Endothelial cell of umbilical vein (primary cell): ENCODE measurements at places on chromosomes 11 and 22.

DNA sequence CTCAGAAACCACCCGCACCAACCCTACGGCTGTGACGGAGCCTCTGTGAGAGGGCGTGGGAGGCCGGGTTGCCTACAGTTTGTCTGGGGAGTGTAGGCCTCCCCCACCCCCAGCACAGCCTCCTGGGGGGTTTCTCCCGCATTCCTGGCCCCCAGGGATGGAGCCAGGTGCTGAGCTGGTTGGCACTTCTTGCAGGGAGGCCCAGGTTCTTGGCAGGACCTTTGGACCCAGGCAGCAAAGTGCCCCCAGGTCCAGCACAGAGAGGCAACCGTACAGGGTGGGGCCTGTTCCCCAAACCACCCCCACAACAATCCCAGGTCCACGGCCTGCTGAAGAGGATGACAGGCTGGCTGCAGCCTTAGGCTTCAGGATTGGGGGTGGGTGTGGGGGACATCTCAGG is 36.5 kb downstream of the MACROD1 start:
- no peak for DNase-seq

DNA sequence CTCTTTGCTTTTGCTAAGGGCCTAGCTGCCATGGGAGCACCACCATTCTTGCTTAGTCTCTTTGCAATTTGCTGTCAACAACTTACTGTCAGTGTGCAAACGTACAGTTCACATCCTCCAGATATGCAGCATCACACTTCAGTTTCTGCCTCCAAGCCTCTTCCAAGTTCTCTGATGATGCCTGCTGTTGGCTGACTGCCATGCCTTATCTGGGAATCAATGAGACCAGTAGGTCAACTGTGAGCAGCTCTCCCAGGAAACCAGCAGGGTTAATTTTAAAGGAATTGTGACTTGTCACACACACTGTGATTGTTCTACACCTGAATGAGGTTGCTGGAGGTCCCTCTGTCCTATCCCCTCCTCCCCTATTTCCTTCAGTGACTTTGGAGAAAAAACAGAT is 56.0 kb downstream of the COPB1 start:
- DNase-seq: no peak

GRCh38 chr11:33553486-33553885 is 147.1 kb downstream of the C11orf91 start:
- peak; percentile 39 for DNase-seq

- peak; percentile 38 for DNase-seq
These were observed 7.0 kb upstream of the CASP12 start for GRCh38 chr11:104905271-104905670.

DNA sequence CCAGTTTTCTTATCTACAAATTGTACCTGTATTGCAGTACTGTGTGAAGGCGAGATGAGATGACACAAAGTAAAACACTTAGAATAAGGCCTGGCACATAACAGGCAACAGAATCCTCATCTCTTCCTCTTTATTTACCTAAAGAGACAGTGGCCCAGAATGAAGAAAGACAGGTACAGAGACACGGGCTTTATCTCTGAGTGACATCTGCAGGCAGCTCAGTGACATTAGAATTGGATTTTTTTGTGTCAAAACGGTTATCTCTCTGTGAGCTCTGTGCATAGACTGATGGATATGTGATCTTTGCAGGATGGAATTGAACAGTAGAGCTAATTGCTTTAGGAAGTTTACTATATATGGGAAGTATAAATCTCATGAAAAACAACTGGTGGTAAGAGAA is 36.2 kb upstream of the TRPC6 start:
- DNase-seq: no peak

- no peak for DNase-seq
These were observed 317 bp downstream of the BDNF start for GRCh38 chr11:27699926-27700350.

DNA sequence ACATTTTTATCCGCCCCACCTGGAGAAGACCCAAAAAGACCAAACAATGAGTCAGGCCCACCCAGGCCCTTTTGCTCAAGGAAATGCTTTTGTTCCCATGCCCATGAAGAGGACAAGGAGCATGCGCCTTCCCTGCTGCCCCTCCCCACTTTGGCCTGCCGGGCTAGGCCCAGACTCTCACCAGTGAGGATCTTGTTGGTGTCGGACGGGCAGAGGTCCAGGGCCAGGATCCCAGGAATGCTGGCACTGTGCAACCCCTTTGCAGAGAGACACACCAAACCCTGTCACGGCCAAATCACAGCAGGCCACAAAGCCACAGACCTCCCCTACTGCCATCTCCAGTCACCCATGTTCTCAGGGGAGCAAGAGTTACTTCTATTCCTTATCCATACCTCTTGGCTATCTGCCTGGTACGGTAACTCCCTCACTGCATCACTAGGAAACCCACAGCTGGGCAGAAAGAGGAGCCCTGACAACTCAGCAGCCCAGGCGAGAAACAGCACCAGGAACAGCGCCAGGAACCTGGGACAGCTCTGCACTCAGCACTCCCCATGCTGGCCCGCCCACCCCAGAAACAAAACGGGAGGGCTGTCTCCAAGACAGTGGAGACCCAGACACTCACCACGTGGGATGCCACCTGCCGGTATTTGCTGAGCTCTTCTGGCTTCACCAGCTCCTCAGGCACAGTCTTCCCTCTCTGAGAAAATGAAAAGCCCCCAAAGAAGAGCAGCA is 5.5 kb downstream of the PRPF19 start:
- DNase-seq: no peak

DNA sequence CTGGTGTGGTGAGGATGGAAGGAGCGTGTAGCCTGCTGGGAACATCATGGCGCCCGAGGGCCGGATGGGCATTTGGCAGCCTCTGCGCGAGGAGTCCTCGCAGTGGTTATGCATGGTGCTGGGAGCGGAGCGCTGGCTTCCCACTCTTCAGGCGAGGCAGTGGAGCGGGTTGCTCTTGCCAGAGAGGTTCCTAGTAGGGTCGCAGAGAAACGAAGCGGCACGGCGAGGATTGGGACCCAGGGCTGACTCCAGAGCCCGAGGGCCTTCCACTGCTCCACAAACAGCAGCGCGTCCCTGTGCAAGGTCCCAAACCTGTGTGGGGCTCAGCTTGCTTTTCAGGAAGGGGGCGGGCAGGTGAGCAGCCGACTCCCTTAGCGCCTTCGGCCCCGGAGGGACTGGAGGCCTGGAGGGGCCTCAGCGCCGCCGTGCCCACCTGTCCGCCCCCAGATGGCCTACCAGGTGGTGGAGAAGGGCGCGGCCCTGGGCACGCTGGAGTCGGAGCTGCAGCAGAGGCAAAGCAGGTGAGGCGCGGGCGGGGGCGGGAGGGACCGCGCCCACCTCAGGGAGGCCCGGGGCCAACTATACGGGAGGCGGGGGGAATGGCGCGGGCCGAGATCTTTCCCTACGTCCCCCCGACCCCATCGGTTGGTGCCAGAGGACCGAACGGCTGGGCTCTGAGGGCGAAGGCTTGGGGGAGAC is 7.2 kb downstream of the ATG16L2 start:
- DNase-seq: no peak

DNA sequence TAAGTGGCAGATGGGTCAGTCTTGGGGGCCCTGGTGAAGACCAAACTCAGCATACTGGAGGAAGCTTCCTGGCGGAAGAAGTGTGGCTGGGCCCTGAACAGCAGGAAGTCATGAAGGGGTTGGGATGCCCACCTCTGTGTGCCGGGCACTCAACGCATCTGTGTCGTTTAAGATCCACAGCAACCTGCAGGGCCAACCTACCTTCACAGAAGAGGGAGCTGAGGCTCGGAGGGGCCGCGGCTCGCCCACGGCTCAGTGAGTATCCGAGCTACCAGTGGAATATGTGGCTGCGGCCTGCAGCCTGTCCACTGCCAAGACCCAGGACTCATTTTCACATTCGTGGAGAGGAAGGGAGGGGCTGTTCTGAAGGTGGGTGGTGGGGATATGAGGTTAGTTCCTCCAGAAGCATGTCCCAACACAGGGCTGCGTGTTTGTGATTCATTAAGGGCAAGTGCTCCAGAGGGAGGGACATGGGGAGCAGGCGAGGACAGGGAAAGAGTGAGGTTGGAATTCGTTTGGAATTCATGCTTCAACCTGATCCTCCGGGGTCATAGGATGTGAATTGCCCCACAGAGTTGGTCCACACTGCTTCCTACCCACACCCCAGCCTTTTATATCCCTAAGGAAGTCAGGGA is 99.6 kb downstream of the MPPED1 start:
- no peak for DNase-seq

DNA sequence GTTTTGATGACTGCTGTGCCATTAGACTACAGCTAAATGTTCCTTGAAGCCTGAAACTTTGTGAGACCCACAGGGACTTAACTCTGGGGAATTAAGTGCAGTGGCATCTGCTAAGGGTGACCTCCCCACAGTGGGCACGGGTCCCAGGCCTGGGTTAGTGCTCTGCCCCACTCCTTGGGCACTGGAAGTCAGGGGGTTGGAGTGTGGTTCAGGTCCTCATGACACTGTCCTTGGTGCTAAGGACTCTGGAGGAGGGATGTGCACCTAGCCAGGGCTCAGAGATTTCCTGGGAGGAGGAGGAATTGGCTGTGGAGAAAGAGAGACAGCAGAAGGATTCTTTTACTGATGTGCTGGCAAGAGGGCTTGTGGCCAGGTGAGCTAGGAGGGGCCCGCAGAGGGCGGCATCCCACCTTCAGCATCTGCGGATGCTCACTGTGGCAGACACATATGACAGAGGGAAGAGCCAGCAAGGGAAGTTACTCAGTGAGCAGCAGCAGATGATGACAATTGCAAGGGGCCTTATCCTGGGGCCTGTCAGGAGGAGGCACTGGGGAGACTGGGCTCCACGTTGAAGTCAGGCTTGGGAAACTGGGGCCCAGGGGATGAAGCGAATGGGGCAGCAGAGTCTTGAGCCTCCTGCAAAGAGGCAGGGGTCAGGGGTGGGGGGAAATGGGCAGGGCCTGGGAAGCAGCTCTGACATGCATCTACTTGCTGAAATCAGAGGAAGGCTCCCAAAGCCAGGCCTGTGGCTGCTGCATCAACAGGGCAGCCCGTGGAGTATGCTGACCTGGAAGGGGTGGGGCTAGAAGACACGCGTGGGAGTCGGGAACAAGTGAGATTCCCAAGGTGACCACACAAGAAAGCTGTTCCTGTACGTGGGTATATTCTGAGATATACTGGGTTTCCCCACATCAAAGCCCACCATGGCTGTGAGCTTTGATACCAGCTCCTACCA is 144.0 kb downstream of the MPPED1 start:
- DNase-seq: no peak

GRCh38 chr11:116180806-116181600 is 591.8 kb downstream of the BUD13 start:
- no peak for DNase-seq

- no peak for DNase-seq
These were observed 1476.0 kb downstream of the TBC1D22A start for GRCh38 chr22:48238284-48238915.

- DNase-seq: no peak
These were observed 79.6 kb downstream of the CELSR1 start for GRCh38 chr22:46457502-46458488.

DNA sequence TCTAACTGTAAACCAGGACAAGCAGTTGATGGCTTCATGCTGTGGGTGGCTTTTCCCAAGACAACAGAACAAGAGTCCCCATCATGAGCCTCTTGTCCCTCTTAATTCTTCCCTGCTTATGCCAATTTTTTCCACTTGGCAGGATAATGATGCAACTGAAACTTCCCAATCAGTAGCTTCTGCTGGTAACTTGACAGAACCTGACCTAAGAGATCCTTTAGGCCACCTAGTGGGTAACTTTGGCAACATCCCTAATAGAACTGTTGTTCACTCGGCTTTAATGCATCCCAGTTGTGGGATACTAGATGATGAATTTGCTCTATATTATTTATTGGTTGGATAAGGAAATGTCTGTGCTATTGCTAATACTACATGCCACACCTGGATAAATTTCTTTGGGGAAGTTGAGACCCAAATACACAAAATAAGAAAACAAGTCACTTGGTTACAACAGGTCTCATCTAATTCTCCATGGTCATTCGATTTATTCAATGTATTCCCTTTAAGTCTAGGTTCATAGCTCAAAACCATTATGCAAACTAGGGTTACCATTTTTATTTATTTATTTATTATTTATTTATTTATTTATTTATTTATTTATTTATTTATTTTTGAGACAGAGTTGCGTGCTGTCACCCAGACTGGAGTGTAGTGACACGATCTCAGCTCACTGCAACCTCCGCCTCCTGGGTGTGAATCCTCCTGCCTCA is 41.4 kb upstream of the NFAM1 start:
- peak; percentile 56 for DNase-seq

DNA sequence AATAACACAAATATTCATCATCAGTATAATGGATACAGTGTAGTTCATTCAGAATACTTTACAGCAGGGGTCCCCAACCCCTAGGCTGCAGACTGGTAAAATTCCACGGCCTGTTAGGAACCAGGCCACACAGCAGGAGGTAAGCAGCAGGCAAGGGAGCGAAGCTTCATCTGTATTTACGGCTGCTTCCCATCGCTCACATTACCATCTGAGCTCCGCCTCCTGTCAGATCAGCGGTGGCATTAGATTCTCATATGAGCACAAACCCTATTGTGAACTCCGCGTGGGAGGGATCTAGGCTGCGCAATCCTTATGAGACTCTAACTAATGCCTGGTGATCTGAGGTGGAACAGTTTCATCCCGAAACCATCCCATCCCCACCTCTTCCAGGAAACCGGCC is 125.1 kb downstream of the SERGEF start:
- no peak for DNase-seq

DNA sequence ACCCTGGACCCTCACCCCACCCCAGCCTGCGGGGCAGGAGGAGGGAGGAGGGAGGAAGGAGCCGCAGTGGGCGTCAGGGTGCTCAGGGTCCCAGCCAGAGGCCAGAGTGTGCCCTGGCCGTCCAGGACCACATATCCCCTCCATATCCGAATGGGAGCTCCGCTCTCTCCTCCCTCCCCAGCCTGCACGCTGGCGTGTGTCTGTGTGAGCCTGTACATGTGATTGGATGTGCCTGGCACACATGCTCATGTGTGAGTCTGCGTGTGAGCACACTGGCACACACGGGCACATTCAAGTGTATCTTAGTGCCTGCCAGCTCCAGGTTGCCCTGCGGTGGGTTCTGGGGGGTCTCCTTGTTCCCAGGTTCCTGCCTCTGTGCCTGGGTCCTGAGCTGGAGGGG is 8.1 kb downstream of the TSSC4 start:
- no peak for DNase-seq

- no peak for DNase-seq
These were observed 381.7 kb downstream of the TENM4 start for GRCh38 chr11:79059141-79059540.

- no peak for DNase-seq
These were observed 1252.7 kb downstream of the BRD1 start for GRCh38 chr22:48574776-48575617.

DNA sequence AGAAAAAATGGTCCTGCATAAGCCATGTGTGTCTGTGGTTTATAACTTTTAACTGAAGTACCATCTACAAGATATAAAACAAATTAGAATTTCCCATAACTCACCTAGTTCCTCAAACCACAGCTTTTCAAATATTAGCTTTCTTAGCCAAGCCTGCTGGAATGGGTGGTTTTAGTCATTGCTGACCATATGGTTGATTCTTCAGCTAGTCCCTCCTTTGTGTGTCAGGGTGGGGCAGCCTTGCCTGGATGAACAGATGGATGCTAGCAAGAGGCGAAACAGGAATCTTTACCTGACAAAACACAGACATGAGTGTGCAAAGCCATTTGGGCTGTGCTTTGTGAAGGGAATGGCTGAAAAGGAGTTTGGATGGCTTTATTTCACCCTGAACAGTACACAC is 6.9 kb upstream of the B3GNT6 start:
- no peak for DNase-seq
